ENCODE measurements at places on chromosomes 3 and 15.

- no peak for DNase-seq
Measured at GRCh38 chr15:84611631-84612030, 10.8 kb downstream of the ZSCAN2 start.

DNA sequence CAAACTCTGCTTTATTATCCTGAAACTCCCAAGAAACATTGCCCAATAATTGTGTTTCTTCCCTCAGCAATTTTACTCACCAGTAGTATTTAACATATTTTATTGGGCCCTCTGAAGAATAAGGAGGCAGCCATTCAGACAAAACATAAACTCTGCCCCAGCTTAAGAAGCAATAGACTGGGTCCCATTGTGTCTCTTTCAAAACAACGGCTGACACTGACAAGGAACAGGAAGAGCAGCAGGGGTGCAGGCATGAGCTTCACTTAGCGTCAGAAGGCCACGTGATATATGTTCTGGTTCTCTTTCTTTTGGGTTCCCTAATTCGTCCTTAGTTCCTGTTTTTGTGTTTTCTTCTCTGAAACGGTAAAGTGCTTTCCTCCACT lies 242.3 kb downstream of the FHIT start:
- no peak for DNase-seq

DNA sequence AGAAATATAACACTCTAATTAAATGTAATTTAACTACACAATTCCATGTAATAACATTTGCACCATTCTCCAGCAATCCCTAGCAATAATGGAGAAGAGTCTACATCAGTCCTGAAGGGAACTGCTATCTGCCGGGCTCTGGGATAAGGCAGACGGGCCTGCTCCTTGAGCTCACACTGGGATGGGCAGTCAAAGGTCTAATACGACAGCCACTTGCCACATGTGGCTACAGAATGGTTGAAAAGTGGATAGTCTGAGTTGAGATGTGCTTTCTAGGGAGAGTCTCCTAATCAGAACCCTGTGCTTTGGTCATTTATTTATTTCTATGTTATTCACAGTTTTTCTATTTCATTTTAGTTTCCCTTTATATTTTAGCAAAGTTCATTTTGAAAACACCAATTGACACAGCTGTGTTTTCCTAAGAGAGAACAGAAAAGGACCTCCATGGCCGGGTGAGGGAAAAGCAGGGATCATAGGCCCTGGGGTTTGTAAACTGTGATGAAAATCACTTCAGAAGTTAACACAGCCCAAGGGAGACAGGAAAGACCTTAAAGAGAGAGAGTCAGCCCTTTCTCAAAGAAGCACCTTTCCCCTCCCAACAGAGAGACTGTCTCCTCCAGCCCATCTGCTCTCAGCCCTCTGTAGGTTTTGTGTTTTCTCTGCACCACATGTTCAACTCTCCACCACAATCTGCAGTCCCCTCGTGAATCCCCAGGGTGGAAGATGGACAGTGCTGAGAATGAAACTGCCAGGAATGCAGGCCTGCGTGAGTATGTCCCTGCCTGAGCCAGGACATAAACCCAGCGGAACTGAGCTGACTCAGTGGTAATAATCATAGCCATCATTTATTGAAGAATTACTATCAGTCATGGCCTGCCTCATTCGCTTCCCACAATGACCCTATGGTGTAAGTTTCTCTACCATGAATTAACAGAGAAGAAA lies 11.6 kb downstream of the FSIP1 start:
- DNase-seq: no peak

DNA sequence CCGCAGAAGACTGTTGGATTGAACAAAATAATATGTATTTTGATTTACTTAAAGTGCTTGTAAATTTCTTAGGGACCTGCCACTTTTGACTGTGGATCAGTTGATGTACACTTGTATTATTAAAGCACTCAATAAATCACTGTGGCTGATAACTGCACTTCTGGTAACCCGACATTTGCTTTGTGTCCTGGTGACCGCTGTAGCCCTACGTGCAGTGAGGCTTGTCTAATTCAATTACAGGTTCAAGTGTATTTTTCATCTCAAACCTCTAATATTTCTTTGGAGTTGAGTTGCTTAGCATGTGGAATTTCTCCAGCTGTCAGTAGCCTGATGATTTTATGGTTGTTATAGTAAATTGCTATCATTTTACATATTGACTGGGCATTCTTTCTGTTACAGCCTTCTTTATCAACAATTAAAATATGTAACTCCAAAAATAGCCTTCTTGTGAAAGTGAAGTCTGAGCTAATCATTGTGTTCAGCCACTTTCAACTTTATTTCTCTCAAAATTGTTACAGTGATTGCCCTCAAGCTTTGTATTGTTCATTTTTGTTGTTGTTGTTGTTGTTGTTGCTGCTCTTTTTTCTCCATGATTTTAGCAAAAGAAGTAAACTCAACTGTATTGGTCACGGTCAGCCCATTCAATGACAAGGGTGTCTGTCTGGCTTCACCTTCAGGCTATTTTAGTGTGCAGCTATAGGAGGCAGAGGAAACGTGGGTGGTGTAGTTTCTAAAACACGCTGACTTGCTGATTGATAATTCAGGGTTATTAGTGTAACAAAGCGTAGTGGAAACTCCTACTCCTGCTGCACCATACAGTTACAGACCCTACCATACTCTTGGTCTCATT lies 215.1 kb upstream of the UBE2E1 start:
- no peak for DNase-seq

DNA sequence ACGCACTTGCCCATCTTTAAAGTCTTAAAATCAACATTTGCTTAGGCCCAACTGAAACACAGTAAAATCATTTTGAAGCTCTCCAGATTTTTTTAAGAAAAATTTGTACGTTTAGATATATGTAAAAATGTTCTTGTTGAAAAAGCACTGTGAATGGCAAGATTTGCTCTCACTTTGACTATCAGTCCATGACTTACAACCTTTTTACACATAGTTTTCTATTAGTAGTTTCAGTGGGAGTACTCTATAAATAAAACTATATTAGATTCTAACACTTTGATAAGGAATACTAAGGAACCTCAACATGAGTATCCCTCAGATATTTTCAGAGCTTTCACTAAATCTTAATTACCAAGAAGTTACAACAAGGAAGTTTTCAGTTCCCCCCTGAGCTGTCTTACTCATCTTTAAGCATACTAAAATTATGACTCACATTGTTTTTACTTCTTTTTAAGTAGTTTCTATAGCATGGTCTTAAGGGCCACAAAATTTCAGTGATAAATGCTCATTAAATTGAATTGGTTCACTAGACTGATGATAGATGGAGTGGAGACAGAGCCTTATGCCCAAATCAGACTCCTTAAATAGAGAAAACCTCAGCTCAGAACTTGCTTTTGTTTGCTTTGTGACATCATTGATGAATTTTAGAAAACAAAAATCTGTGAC lies 31.6 kb upstream of the RAP2B start:
- no peak for DNase-seq

All from NAMALWA (cell line).